ENCODE measurements at places on chromosomes 3 and 15.

DNA sequence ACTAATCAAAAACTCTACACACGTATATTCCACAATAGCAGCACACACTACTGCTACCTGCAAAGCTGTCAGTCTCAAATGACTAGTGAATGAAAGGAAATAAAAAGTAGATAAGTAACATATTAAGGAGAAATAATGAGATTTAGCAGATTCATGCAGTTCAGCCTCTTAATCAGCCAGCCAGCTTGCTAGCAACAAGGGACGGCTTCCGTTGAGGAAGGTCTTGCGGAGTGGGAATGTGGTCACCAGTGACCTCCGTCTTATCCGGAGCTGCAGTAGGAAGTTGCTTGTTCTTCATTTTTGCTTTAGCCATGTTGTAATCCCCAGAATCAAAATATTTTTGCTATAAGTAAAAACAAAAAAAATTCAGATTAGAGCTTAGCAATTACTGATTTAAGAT is 17.1 kb downstream of the ARPP19 start:
- no peak for DNase-seq

DNA sequence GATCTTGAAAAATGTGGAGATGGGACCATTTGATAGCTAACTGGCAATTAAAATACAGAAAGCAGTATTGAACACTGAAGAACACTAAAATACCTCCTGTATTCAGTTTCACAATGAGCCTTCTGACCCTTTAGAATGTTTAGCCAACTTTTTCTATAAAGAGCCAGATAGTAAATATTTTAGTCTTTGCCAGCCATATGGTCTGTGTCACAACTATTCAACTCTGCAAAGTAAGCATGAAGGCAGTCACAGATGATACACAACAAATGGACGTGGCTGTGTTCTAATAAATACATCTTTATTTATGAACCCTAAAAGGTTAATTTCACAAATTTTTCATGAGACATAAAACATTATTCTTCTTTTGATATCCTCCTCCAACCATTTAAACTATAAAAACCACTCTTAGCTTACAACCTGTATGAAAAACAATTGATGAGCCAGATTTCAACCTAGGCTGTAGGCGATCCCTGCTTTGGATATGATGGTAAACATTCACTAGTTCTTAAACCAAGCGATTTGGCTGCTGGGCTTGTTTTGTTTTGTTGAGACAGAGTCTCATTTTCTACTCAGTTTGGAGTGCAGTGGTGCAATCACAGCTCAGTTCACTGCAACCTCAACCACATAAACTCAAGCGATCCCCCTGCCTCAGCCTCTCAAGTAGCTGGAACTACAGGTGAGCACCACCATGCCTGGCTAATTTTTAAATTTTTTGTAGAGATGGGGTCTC is 13.6 kb upstream of the CSPG5 start:
- no peak for DNase-seq

GRCh38 chr3:81643721-81644120 is 117.7 kb downstream of the GBE1 start:
- no peak for DNase-seq

DNA sequence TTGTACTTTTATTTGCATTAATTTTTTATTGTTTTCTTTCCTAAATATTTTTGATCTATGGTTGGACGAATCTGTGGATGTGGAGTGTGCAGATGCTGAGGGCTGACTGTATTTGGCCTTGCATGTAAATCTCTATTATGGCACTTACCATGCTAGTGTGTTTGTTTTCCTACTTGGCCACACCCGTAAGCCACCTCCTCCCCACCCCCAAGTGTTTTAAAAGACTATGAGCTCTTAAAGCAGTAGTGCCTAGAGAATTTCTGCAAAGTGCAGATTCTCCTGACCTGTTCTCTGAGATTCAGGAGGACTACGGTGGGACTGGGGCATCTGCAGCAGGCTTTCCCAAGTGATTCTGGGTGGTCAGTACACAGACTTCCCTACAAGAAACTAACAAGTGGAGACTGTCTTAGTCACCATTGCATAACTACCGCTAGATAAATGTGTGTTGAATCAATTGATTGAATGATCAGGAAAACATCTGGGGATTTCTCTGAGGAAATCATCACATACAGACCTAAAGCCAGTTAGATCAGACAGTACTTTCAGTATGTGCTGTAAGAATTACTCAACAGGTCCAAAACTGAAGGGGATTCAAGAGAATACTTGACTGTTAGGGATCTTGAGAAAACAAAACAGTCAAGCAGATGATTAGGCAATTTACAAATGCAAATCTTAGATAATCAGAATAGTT is 6.2 kb upstream of the TIPARP start:
- DNase-seq, result no peak

DNA sequence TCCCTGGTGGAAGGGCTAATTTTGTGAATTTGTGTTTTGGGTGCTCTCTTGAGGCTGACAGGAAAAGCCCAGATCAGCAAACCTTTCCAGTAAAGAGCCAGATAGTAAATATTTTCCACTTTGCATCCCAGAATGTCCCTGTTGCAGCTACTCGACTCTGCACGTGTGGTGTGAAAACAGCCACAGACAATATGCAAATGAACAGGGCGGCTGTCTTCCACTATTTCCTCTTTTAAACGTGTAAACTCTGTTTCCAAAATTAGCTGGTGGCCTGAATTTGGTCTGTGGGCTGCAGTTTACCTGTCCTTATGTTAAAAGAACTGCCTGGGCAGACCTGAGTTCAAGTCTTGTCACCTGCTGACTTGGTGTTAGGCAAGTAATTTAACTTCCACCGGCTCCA is 202.7 kb downstream of the EDEM1 start:
- DNase-seq, result no peak

DNA sequence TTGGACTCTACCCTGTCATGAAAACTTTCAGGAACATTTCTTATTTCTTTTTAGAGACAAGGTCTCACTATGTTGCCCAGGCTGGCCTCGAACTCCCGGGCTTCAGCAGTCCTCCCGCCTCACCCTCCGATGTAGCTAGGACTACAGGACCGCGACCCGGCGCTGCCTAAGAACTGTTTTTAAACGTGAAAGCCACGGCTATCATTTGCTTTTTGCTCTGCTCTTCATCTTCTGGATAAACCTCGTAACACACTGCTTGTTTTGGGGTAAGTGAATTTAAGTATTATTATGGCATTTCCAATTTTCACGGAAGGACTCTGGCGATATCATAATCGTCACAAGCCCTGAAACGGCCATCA is 14.3 kb upstream of the CCNL1 start:
- peak; percentile 32 for DNase-seq

GRCh38 chr15:63156755-63157117 is 541 bp downstream of the RPS27L start:
- DNase-seq, result no peak

- DNase-seq, result no peak
Measured at GRCh38 chr3:53226841-53227407, 28.9 kb downstream of the TKT start.

DNA sequence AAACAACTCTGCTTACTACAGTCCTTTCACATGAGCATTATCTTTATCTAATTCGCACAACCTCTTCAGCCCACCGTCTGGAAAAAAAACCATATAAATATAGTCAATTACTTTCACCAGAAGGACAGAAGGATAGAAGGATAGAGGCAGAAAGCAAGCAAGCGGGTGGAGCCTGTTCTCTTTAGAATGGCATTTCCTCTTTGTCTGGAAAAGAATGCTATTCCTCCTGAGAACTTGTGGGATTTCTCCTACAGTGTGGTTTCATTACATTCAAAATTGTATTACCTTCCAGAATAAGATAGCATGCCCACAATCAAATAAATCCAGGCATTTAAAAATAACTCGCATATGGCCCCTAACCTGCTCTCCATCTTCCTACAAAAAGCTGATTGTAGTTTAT is 23.1 kb downstream of the SLC30A4 start:
- no peak for DNase-seq

DNA sequence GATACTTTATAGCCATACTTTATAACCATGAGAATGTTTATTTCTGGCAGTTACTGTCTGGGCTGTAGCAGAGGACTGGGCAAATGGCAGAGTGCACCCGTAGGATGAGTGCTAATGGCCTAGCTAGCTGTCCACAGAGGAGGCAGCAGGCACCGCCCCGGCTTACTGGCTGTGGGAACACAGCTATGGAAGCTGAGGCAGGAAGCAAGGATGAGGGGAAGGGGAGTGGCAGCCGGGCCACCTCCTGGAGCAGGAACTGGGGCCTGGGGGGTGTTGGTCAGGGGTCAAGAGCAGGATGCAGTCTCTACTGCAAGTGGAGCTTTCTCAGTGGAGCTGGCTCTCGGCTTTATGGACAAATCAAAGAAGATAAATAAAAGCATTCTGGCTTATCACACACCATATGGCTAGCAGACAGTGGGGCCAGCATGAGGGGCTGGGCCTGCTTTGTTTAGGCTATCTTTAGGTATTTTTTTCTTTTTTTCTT is 316.8 kb upstream of the CTDSPL start:
- no peak for DNase-seq

DNA sequence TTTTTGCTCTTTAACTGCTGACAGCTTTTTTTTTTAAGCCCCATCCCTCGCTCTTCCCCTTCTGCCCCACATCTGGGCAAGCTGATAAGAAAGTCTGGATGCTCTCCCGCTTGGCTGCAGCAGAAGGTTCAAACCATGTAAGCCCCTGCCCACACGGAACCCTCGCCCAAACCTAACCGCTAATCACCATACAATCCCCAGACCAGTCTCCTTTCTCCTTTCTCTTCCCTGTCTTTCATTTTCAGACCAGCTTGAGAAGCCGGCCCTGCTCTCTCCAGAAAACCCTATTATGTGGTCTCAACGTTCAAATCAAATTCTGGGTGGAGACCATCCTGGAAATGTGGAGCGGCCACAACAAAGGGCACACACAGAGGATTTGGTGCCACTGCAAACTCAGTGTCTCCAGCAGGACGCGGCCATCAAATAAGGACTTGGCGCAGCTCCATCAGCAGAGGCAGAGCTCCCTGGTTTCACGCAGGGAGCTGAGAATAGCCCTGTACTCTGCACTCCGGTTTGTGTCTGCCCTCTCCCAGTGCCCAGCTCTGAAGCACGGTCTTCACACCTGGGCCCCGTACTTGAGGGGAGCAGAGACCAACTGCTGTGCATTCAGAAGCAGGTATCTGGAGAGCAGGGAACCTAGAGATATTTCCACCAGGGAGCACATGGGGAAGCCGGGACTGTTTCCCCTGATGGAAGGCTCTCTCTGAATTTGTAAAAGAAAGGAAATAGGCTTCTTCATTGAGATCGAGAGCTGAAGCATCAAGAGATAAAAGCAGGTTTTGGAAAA is 92.6 kb downstream of the XXYLT1 start:
- no peak for DNase-seq

GRCh38 chr3:57068437-57069089 is 8.1 kb downstream of the SPATA12 start:
- DNase-seq, result no peak

- DNase-seq, result no peak
Measured at GRCh38 chr3:11651477-11651876, 7.8 kb upstream of the VGLL4 start.

DNA sequence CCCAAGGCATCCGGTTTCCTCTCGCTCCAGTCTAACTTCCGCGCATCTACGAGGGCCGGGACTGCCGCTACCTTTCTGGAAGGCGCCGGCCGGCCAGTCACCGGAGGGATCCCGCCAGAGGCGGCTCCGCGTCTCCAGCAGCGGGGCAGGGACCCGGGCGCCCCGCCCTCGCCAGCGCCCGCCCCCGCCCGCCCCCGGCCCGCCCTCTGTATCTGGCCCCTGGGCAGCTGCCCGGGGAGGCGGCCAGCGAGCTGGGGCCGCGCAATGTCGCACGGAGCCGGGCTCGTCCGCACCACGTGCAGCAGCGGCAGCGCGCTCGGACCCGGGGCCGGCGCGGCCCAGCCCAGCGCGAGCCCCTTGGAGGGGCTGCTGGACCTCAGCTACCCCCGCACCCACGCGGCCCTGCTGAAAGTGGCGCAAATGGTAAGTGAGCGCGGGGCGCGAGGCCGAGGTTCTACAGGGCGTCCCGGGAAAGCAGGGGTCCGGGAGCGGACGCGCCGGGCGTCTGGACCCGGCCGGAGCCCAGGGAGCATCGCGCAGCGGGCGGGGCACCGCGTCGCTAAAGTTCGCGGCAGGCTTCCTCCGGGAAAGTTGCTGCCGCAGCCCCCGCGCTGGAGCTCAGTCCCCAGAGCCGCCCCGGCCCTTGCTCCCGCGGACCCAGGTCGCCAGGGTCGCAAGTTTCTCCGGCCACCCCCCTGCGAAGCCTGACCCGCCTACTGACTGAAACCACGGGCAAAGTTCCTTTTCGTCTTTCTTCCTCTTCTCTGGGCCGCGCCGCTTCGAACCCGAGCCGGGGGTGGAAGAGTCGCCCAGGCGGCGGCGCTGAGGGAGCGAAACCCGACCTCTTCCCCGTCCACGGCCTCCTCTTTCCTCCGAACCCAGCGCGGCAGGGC is at the start of gene CMTM7:
Gene CMTM7 (plus strand): TSS at position 211 of the 893 bp plus-strand sequence. CDS start 54 bp downstream, at position 265.
- DNase-seq, result no peak

DNA sequence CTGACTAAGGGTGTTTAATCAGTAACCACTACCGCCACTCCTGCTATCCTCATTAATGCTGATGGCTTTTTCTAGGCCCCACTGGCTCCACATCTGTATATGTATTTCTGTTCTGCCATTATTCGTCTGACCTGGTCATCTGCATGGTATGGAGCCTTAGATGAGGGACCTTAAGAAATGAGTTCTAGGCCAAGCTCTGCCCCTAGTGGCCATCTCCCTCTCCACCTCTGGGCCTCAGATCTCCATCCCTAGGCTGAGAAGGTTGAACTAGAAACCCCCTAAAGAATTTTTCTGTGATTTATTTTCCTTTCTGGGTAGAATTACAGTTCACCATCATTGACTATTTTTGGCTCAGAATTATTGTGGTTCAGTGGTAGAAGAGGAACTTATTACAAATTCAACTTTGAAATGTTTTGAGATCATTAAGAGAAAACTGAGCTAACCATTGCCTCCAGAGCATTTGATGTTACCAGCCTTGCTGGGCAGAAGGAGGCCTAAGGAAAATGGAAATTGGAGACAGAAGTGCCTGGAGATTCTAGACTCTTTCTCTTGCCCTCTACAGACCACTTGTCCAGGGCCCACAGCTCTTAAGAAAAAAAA is 325.2 kb upstream of the NR2E3 start:
- no peak for DNase-seq

DNA sequence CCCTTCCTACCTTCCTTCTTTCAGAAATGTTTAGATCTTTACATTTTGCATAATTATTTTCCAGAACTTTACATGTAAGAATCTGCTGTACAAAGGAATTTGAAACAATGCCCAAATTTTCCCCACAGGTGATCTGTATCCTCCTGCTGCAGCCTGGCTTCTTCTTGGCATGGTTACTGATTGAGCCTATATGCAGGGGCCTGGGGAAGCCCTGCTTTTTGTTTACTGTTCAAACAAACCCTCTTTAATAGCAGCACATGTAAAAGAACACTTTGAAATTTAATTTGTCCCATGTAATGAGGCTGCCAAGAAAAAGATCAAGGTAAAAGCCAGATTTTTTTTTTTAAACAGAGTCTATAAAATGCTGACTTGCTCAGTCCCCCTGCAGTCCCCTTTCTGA is 432.2 kb downstream of the TUSC7 start:
- DNase-seq, result no peak

DNA sequence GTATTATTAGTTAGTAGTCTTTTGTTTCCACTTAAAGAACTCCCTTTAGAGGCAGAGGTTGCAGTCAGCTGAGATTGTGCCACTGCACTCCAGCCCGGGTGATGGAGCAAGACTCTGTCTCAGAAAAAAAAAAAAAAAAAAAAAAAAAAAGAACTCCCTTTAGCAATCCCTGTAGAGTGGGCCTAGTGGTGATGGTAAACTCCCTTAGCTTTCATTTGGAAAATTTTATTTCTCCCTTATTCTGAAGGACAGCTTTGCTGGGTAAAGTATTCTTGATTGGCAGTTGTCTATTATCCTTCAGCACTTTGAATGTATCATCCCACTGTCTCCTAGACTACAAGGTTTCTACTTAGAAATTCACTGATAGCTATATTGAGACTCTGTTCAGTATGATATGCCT is 46.0 kb downstream of the RPL39L start:
- DNase-seq, result no peak

- no peak for DNase-seq
Measured at GRCh38 chr3:183629546-183630301, 5.7 kb upstream of the KLHL24 start.

All from NCI-H1694 treated with DMSO at 0.1 percent for 48 hours (cell line).